Activated CD8-positive, alpha-beta memory T cell treated with anti-CD3 and anti-CD28 coated beads for 1 hour (primary cell): ENCODE measurements at places on chromosomes 16 and 17.

DNA sequence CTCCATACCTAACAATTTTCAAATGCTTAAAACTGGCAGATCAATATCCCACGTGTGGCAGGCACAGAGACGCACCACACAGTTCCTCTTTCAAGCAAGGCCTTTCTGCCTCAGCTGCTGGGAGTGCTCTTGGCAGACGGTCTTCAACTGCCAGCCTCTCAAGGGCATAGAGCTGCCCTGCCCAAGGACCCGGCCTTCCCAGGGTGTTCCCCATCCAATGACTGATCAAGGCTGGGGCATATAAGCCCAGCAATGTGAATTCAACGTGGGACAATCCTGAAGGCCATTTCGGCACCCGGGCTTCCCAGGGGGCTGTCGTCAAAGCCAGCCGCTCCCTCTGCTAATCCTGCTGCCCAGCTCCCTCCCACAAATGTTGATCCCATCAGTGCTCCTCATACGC is 107.1 kb downstream of the STX8 start:
- no peak for DNase-seq

- no peak for DNase-seq
These were observed 227.4 kb upstream of the GSE1 start for GRCh38 chr16:85385463-85386331.

DNA sequence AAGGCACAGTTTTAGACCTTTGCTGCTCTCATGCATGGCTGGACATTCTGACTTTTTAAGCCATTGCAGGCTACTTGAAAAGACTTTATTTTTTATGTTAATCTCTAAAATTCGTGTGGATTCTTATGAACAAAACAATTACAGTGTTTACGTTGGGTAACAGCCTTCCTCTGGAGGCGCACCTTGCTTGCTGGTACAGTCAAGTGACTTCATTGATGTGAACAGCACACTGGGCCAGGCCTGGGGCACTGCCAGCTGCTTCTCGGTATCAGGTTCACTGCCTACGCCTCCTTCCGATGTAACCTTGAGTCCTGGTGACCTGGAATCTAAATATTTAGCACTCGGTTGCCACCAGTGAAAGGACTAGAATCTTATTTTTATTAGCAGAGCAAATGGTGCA is 27.8 kb downstream of the MARCHF10 start:
- no peak for DNase-seq

DNA sequence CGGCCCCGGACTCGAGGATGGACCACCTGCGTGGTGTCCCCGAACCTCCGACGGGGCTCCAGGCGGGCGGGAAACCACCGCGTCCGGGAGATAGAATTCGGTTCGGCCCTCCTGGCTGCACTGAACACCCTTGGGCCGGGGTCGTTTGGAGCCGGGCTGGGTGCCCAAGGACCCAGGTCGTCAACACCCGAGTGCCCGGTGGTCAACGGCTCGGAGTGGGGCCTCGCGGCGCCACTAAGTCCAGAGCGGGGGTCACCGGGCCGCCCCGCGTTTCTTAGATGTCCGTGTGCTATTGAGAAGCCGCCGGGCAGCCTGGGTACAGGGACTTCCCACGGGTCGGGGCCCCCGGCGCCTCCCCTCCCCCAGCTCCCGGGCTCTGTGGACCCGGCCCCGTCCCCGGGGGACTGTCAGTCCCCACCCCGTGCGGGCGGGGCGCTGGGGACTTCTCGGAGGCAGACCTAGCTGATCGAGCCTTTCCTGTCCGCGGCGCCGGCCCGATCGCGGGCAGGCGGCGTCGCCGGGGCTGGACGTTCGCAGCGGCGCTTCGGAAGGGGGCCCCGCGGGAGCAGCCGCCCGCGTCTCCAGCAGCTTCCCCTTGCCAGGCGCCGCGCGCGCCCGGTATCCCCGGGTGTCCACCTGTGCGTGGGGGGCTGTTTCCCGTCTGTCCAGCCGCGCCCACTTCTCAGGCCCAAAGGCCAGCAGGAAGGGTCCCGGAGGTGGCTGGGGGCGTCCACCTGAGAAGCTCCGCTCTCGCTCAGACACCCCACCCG is 655 bp upstream of the NPTX1 start:
- DNase-seq: no peak

DNA sequence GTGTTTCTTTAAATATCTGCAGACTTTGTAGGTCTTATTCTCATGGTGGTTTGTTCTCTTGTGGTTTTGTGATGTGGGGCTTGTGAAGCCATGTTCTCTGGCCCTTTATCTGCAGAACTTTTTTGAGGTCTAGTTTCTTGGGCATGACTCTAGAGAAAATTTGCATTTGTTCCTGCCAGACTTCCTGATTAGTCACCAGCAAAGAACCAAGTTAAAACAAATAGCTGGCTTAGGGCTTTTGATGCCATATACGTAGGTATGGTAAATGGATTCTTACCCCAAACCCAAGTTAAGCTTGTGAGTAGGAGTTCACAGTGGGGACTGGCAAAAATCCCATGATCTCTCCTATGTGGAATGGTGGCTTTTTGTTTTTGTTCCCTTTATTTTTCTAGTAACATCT is 68.7 kb upstream of the IRX3 start:
- no peak for DNase-seq

- DNase-seq: peak; percentile 68
These were observed 12.7 kb upstream of the STAC2 start for GRCh38 chr17:39238311-39238972.

DNA sequence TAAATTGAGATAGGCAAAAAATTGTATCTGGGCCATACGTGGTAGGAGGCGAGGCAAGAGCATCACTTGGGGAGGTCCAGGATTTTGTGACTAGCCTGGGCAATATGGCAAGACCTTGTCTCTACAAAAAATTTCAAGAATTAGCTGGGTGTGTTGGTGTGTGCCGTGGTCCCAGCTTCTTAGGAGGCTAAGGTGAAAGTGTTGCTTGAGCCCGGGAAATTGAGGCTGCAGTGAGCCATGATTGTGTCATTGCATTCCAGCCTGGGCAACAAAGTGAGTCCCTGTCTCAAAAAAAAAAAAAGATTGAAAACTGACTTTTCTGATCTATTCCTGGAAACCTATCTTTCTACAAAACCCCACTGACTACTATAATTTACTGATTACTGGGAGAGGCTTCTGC is 26.7 kb downstream of the CDK12 start:
- no peak for DNase-seq

DNA sequence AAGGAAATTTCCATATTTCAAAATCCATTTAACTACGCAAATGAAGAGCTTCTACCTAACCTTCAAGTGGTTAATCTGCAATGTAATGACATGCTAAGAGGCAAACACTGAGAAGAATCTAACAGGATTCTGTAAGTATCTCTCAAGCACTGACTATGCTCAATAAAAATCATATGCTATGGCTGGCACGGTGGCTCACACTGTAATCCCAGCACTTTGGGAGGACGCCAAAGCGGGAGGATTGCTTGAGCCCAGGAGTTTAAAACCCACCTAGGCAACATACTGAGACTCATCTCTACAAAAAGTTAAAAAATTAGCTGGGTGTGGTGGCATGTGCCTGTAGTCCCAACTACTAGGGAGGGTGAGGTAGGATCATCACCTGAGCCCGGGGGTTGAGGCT is 32.7 kb downstream of the GNA13 start:
- DNase-seq: no peak

DNA sequence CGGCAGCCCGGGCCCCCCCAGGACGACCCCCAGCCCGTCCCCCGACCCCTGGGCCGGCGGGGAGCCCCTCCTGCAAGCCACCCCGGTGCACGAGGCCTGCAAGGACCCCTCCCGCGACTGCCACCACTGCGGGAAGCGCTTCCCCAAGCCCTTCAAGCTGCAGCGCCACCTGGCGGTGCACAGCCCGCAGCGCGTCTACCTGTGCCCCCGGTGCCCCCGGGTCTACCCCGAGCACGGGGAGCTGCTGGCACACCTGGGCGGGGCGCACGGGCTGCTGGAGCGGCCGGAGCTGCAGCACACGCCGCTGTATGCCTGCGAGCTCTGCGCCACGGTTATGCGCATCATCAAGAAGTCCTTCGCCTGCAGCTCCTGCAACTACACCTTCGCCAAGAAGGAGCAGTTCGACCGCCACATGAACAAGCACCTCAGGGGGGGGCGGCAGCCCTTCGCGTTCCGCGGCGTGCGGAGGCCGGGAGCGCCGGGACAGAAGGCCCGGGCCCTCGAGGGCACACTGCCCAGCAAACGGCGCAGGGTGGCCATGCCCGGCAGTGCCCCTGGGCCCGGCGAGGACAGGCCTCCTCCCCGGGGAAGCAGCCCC is 15.6 kb upstream of the ZFPM1 start:
- peak; percentile 52 for DNase-seq

DNA sequence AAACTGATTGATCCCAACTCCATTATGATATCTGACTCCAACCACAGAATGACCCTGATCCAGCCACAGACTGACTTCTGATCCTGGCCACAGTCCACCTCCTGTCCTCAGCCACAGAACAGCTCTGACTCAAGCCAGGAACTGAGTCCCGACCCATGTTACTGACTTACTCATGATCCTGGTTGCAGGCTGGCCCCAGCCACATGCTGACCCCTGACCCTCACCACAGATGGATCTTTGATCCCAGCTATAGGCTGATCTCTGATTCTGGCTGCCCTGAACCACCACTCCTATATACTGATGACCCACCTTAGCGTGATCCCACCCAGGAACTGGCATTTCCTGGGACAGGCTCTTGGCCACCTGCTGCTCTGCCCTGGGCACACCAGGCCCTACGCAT is 32.2 kb upstream of the IL21R start:
- DNase-seq: no peak

DNA sequence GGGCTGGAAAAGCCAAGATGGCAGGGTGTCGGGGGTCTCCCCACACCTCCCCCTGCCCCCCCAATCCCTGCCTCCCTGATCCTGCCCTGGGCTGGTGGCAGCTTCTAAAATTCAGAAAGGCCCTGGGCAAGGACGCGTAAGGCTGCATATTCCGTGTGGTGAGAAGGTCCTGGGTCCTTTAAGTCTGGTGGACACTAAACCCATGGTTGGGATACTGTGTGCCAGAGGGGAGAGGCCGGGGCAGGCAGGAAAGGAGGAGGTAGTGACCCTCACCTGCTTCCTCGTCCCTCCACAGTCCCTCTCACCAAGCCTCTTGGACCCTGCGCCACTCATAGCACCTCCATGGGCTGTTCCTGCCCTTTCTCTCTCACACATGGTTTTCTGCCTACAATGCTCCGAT is 28.8 kb downstream of the PRKAR1A start:
- DNase-seq: no peak

DNA sequence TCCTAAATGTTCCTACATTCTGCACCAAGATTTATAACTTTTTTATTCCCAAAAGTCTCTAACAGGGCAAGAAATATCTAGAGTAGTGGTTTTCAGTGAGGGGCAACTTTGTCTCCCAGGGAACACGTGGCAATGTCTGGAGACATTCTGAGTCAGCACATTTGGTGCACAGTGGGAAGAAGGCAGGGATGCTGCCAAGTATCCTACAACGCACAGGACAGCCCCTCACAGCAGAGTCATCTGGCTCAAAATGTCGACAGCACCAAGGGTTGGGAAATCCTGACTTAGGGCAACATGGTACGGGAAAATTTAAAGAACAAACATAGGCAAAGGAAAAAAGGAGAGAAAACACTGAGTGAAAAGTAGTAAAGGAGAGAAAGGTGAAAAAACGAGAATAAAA is 61.8 kb downstream of the SMG6 start:
- DNase-seq: no peak

DNA sequence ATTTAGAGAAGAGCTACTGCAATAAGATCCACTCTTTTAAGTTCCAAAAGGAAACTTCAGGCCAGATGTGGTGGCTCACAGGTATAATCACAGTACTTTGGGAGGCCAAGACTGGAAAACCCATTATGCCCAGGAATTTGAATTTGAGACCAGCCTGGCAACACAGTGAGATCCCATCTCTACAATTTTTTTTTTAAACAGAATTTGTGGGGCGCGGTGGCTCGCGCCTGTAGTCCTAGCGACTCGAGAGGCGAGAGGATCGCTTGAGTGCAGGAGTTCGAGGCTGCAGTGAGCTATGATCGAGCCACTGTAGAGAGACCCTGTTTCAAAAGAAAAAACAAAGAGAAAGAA is 793 bp downstream of the COG7 start:
- DNase-seq: no peak

DNA sequence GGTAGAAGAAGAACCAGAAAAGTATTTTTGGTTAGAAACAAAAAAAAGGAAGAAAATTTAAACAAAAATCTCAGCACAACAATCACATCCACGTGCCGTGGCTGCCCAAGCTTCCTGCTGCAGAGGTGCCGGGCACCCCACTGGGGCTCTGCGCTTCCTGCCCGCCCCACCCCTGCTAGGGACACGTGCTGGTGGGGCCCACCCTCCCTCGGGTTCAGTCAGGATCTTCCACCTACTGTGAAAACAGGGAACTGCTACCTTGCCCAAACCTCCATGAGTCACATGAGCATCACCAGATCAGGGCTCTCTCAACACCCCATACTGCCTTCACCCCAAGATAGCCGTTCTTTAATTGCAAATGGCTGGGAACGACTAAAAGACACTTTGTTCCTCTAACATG is 24.4 kb upstream of the CYTH1 start:
- peak; percentile 57 for DNase-seq

- DNase-seq: no peak
These were observed 27.7 kb downstream of the NECAB2 start for GRCh38 chr16:83995754-83996153.

GRCh38 chr17:22510504-22510903 is 818.2 kb downstream of the KCNJ18 start:
- DNase-seq: no peak

DNA sequence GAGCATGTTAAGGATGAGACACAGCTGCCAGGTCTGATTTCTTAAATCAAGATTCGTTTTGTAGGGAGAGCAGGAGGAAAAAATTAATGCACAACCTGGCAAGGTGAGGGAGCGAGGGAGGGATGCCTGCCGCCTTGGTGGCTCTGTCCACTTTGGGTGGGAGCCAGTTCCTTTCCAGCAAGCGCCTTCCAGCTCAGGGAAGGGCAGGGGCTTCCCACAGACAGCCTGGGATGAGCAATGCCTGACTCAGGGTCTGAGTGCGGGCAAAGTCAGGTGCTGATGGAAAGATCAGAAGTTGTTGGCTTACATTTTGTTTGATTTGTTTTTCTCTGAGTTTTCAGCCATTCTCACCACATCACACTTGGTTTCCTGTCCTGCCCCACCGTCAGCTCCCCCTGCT is 220.7 kb downstream of the ENGASE start:
- no peak for DNase-seq

DNA sequence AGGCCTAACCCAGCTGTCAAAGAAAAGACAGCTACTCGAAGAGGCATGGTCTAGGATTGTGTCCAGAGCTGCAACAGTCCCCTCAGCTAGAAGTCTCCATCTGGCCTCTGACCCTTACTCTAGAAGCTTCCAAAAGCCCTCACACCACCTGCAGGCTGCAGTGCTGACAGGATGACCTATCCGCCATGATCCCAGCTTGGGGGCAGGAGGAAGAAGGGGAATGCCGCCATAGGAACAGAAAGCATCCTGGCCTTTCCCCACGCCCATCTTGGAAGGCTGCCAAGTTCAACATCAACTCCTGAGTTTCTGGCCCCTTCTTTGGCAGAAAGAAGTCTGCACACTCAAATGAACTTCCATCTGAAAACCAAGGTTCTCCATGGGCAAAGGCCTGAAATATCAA is 3.1 kb upstream of the KRT36 start:
- DNase-seq: no peak

- DNase-seq: no peak
These were observed 45.4 kb downstream of the SOX8 start for GRCh38 chr16:1026784-1027500.

GRCh38 chr16:14241631-14242030 is 170.5 kb downstream of the MRTFB start:
- no peak for DNase-seq
